ENCODE measurements at places on chromosomes 7 and 10.
A peak's percentile ranks its signal among the peaks of the same experiment; 100 is the strongest.

DNA sequence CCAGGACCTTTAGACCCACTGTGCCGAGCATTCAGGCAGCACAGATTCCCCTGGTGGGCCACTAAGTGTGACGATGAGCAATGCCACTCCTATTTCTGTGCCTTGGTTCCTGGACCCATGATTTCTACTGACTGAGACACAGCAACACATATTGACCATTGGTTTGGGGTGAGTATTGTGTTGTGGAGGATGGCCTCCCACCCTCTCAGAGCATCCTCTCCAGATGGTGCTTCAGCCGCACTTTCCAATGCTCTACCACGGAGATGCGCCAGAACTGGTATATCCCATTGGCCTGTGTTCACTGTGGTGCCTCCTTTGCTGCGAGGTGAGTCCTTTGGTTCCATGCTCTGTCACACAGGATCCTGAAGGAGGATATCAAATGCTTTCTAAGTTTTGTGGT lies 10.1 kb upstream of the GDF10 start:
- DNase-seq: no peak

GRCh38 chr10:68348265-68348741 lies 15.6 kb upstream of the PBLD start:
- peak; percentile 69 for DNase-seq

- DNase-seq: no peak
Observed at GRCh38 chr10:43000021-43000411, 76.9 kb upstream of the RET start.

GRCh38 chr7:45123913-45124710 lies 12.6 kb upstream of the TBRG4 start:
- DNase-seq: no peak

- DNase-seq: no peak
Observed at GRCh38 chr7:73644688-73645286, 20.5 kb upstream of the MLXIPL start.

DNA sequence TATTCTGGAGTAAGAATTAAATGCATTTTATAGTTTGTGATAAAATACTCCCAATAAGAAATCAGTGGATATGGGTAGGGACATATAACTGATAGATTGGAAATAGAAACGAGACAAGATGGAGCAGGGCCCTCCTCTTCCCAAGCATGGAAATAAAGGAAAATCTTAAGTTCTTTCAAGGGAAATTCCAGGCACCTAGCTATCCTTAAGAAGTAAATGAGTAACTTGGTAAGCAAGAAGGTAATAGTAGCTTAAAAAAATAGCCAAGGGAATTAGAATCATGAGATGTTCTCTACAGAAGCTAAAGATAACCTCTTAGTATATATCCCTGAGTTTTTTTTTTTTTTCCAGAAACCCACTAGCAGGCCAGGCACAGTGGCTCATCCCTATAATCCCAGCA lies 105.5 kb upstream of the FAM3C start:
- DNase-seq: no peak

DNA sequence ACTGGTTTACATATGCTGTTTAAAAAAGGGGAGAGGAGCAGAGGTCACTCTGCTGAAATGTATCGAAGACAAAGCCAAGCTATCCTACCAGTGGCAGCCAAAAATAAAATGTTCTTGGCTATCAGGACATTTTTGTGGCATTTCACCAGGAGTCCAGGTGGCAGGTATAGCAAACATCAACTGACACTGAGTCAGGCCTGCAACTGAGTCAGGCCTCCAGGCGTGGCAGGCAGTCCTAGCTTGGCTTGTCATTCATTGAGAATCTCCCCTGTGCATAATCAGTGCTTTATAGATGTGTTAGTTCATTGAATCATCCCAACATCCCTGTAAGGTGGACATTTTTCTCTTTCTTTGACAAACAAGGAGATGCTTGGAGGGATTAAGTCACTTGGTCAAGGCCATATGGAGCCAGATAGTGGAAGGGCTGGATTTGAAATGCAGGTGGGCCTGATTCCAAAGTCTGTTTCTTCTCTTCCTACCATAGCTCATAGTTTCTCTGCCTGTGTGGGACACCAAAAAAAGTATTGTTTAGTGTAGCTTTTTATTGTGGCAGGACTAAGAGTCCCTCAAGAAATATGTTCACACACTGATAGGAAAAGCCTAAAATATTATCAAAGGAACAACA lies 4.3 kb downstream of the DYNC1I1 start:
- DNase-seq: no peak

- no peak for DNase-seq
Observed at GRCh38 chr10:266974-267425, 131.7 kb downstream of the ZMYND11 start.

- no peak for DNase-seq
Observed at GRCh38 chr10:59179068-59179467, 2.6 kb downstream of the PHYHIPL start.

- DNase-seq: no peak
Observed at GRCh38 chr7:157998884-157999552, 588.6 kb downstream of the PTPRN2 start.

GRCh38 chr7:44561962-44562621 lies 11.6 kb downstream of the DDX56 start:
- DNase-seq: no peak

DNA sequence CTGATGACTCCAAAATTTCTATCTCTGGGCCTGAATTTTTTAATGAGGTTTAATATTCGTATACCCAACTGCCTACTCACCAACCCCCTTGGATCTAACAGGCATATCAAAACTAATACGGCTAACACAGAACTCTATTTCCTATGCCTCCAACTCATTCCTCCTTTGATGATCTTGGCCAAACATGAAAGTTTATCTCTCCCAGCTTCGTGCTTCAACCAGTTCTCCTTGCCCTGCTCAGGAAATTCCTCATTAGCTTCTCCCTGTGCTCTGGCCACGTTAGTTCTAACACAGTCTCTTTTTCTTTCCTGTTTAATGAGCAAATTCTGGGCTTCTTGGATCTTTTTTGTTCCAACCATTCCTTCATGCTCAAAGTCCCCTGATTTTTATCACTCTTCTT lies 138.9 kb upstream of the PTN start:
- DNase-seq: no peak

- DNase-seq: no peak
Observed at GRCh38 chr10:67735430-67735829, 39.4 kb upstream of the CTNNA3 start.

DNA sequence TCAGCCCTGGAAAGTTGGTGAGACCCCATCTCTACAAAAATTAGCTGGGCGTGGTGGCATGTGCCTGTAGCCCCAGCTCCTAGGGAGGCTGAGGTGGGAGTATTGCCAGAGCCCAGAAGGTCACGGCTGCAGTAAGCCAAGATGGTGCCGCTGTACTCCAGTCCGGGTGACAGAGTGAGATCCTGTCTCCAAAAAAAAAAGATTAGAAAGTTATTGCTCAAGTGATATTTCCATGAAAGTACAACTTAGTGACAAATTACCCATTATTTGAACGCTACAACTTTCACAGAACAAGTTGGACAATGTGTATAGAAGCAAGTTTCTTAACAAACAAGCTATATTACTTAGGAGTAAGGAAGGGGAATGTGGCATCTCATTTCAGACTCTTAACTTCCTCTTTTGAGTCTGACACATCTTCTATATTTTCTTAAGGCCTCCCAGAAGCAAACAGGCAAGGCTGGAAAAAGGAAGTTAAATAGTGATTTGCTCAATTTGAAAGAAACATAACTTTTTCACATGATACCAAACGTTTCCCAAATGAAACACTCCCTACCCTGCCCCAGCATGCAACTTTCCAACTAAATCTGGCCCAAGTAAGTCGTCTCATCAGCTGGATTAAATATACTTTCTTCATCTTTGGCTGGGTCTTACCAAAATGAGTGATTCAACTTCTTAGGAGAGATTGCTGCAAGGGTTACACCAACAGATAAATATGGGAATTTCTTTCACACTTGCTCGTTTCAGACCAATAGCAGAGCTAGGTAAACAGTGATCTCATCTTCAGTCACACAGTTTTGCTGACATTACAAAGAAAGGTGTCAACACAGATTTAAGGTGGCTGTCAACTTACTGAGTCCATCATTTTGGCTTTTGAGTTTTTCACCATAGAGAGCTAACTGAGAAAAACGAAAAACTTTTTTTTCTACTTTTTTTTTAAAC lies 66.3 kb upstream of the KLF6 start:
- peak; percentile 93 for DNase-seq

DNA sequence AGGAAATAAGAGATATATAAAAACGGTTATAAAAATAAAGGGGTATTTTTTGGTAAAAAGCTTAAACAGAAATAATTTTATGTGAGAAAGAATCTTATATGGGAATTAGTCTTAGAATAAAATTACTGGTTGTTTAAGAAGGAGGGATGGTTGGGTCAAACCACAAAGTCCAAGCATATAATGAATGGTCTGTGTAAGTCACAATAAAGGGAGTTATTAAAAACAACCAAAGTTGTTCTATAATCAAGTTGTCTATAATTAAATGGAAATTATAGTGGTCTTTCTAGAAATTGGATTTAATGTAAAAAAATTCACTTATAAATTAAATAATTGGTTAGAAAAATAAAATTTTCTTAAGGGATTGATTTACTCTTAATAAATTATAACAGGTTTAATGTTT lies 304.8 kb downstream of the POM121L12 start:
- peak; percentile 0 for DNase-seq

DNA sequence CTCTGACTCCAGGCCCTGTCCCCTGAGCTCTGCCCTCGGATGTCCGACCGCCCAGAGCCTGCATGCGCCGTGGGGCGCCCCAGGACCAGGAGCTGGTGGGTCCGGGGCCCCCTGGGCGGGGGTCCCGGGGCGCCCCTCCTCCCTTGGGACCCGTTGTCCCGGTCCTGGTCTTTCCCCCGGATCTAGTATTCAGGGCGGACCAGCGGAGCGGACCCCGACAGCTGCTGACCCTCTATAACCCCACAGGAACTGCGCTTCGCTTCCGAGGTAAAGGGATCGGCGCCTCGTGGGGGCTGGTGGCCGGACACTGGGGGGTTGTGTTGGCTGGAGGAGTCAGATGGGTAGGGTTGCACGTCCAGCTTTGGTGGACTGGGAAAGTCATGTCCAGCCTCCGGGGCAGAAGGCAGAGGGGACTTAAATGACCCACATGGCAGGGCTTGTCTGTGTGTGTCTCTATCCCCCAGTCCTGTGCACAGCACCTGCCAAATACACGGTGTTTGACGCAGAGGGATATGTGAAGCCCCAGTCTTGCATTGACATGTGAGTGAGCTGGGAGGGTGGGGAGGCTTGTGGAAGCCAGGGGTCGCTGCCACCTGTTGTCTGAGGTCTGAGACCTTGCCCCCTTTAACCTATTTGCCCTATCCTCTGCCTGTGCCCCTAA lies 520 bp downstream of the MOSPD3 start:
- peak; percentile 65 for DNase-seq

DNA sequence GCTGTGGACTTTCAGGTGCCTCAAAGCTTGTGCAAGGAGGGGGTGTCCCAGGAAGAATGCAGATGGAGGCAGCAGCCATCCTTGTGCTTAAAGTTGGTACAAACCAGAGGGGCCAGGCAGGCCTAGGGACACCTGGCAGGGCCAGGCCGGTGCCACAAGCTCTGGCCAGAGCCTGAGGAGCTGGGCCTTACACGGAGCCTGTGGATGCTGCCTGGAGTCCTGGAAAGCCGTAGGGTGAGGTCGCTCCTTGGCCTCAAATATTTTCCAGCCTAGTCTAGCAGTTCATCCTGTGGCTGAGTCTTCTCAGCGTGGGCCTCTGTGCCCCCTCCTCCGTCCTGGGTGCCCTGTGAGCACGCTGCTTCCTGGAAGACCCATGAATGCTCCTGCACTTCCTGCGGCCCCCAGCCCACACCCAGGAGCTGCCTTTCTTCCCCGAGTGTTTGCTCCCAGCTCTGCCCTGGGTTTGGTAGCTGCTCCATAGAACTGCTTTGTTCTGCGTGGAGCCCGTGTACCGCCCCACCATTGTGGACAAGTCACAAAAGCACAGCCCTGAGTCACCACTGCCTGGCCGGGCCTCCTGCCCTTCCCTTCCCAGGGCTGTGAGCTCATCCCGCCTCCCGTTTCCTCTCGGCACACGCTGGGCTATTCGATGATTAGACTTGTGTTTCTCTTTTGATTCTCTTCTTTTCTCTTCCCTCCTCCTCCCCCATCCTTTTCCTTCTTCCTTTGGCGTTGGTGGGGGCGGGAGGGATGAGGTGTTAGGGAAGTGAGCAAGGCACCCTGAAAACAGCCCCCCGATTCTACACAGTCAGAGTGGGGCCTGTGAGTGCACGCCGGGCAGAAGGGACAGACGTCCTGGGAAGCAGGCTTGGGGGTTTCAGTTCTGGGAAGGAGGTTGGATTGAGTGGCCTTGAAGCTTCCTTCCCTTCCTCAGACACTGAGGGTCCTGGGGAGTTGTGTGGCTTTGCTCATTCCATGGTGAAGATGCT lies 73.2 kb upstream of the SHH start:
- DNase-seq: no peak

GRCh38 chr10:58615237-58615935 lies 102.7 kb downstream of the BICC1 start:
- DNase-seq: no peak

DNA sequence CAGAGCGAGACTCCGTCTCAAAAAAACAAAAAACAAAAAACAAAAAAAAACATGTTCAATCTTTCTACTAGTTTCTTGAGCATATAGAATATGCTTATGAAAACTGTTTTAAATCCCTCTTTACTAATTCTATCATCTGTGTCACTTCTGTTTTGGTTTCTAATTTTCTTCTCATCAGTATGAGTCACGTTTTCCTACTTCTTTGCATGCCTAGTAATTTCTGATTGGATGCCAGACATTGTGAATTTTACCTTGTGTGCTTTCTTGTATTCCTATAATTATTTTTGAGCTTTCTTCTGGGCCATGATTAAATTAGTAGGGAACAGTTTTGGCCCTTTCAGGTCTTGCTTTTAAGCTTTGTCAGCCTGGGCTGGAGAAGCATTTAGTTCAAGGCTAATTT lies 9.9 kb downstream of the MICU1 start:
- DNase-seq: no peak
